ENCODE measurements at places on chromosomes 7 and 10.
A peak's percentile ranks its signal among the peaks of the same experiment; 100 is the strongest.

- no peak for DNase-seq
Observed at GRCh38 chr10:119120413-119120867, 16.5 kb downstream of the DENND10 start.

- DNase-seq: peak; percentile 45
Observed at GRCh38 chr10:86668297-86669165, at the start of gene LDB3. Gene LDB3 (plus strand): TSS chr10:86668511. CDS start chr10:86668692, 181 bp downstream.

DNA sequence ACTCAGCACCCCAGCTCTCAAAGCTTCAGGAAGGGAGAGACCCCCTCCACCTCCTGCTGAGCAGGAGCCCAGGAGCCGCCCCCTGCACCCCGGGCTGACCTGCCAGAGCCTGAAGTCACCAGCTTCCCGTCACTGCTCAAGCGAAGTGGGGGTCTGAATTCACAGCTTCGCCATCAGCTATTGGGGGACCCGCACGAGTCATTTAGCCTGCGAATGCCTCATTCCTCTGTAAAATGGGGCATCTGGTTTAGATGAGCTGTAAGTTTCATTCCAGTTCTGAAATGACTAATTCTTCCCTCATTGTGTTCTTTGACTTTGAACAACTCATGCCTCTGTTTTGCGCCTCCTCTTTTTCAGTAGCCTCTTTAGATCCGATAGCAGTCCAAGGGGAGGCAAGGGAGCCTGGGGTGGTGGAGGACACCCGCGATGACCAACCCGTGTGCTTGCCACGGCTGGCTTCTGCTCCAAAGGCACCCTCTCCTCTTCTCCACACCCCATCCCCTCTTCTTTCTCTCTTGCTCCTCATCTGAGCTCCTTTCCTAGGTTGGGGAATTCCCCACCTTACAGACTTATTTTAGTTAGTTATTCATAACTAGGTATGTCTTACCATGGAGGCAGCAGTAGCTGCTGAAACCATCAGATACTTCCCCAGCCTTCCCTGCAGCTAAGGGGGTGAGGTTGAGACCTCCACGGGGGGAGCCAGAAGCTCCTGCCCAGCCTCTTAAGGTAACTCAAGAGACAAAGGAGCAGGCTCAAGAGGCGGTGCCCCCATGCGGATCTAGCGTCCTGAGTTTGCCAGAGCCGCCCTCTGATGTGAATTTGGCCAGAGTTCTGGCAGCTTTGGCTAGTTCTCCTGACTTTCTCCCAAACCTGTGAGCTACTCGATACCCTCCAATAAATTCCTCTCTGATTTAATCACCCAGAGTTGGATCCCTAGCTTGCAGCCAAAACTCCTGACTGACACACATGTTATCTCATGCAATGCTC is 47.7 kb downstream of the RBM17 start:
- peak; percentile 72 for DNase-seq

DNA sequence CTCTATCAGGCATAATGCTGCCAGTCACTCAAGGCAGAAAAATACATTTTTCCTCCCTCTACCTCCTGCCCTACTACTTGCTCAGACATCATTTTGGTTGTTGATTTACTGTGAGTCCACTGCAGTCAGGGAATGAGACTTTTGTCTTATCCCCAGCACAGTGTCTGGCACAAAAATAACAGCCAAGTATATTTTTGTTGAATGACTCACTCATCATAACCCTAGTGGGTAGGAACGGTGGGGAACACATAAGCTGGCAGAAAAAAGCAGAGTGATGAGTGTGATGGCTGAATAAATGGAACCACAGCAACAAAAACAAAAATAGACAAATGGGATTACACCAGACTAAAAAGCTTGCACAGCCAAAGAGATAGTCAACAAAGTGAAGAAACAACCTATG is 65.8 kb upstream of the LAMB4 start:
- DNase-seq: peak; percentile 63

DNA sequence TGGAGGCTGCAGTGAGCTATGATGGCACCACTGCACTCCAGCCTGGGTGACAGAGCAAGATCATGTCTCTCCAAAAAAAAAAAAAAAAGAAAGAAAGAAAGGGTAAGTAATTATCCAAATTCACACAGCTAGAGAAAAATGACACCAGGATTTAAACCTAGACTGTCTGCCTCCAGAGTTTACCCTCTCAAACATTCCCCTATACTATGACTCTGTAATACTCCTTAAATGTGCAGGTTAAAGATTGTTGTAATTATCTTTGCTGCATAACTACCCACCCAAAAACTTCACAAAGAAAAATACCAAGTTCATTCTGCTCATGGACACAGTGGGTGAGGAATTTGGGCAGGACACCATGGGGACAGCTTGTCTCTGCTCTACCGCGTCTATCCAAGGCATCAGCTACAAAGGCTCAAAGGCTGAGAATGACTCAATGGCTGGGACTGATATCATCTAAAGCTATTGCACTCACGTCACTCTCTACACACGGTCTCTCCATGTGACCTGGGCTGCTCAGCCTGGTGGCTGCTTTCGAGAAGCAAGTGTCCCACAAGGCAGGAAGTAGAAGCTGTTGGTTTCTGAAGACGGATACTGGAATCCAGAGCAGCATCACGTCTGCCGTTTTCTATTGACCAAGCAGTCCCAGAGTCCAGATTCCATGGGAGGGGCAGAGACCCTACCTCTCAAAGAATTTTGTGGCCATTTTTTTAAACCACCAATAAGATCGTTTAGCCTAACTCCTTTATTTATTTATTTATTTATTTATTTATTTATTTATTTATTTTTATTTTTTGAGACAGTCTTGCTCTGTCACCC is 185.7 kb upstream of the AUTS2 start:
- no peak for DNase-seq

DNA sequence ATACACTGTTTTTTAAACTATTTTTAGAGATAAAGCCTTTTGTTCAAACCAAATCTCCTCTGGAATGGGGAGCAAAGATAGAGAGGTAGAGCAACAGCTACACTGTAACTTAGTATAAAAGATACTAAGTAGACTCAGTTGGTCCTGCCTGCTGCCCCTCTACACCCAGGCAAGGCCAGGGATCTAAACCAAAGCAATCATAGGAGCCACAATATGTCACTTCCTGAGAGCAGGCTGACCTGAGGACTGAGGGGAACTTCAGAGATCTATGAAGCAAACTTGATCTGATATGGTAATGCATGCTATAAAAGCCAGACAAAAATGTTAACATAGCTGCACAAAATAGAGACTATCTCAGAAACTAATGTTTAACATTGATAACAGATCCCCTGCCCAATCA is 7.0 kb upstream of the TRDMT1 start:
- no peak for DNase-seq

DNA sequence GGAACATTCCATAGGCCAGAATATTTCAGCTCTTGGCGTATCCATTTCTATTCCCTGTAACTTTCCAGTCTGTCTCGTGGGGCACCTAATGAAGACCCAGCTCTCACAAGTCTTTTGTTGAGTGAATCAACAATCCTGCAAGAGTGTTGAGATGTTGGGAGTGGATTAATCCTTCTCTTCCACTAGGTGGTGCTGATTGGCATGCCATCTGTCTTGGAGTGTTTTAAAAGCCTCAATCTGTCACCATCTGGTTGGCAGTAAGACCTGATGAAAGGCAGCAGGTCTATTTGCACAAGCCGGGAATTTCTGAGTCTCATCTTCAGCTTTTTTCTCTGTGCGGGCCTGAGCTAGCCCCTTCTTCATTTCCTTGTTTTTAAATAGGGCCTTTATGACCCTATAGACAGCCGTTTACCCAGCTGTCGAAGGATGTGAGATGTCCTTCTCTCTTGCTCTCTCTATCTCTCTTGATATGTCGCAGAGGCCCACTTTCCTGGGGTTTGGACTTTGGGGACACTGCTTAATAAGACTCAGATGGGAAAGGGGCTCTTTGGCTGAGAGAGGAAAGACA is 180.5 kb downstream of the ZNF365 start:
- DNase-seq: peak; percentile 71

GRCh38 chr10:128714644-128715415 is 588.6 kb upstream of the MKI67 start:
- DNase-seq: no peak

DNA sequence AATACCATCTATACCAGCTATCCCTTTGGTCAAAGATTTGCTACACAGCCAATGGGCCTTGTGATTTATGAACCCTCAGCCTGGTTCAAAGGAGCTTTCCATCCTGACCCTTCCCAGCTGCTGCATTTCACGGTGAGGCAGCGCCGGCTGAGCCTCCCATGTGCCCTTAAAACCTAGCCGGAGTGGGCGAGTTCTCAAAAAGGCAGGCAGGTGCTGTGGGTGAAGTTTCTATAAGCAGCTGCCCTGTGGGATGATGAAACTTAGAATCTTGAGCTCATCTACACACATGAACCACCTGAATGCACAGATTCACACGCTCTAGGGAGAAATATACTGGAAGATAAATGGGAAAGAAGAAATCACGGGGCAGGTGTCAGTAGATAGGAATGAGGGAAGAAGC is 224.7 kb downstream of the MLLT10 start:
- DNase-seq: no peak

DNA sequence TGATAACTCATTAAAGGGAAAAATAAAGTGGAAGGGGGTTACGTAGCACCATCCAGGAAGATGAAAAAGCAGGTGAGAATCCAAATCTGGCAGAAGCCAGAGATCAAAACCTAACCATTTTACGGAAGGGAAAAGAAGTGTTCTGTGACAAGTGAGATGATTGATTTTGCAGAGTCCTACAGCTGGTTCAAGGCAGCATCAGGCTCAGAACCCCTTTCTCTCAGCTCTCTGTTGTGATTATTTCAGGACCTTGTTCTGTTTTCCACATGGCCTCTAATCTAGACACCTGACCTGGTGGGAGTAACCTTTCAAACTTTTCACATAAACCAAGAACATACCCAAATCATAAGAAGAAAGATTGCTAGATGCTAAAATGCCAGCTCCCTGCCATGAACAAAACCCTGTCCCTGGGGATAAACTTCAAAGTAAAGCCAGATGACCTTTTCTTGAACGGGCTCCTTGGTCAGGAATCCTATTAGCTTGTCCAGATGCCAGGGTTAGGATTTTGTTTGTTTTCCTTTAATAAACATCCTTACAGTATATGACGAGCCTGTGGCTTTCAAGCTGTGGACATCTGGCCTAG is 5.9 kb downstream of the DUSP5 start:
- DNase-seq: no peak

GRCh38 chr10:69716711-69717560 is 84.8 kb upstream of the COL13A1 start:
- peak; percentile 70 for DNase-seq

DNA sequence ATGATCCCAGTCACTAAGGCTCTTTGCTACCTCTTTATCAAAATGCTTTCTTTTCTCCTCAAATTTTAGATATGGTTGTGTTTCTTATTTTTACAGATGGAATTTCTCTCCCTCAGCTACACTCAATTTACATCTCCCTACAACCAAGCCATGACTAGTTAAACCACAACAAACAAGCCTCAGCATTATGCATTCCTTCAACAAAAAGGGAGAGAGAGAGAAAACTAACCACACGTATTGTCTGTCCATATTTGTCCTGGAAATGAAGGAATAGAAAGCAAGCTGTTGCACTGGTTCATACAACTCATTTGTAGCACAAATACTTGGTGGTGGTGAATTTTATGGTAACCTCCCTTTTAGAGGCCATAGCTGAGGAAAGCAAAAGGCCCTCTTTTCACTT is 286.4 kb downstream of the AHR start:
- DNase-seq: peak; percentile 28

- no peak for DNase-seq
Observed at GRCh38 chr10:112434988-112435619, 11.6 kb downstream of the ZDHHC6 start.

GRCh38 chr7:5467645-5468044 is 44.0 kb upstream of the TNRC18 start:
- no peak for DNase-seq

- no peak for DNase-seq
Observed at GRCh38 chr10:52437205-52437646, 123.1 kb downstream of the DKK1 start.

- DNase-seq: no peak
Observed at GRCh38 chr7:129804890-129805719, 147.7 kb downstream of the UBE2H start.

DNA sequence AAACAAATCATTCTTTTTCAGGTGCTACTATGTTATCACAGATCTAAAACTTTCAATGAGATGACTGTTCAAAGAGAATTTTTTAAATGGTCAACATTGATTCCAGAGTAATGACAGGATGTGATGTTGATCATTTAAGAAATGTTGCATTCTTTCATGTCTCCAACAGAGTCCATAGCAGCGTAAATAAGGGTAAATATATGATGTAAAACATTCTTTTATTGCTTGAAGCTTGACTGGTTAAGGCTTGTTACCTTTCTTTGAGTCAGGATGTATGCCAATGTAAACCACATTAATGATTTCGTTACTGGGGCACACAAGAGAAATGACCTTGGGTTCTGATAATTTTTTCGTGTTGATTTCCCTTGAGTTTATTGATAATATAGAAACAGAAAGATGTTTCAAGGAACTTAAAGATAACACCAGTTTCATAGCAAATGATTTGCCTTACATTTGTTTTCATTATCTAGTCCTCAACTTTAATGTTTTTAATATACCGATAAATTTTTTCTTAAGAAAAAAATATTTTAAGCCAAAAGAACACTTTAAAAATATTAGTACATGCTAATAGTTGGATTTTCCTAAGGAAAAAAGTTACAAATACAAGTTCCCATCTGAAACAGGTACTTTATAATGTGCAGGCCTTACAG is 3.5 kb downstream of the STK17A start:
- DNase-seq: no peak

DNA sequence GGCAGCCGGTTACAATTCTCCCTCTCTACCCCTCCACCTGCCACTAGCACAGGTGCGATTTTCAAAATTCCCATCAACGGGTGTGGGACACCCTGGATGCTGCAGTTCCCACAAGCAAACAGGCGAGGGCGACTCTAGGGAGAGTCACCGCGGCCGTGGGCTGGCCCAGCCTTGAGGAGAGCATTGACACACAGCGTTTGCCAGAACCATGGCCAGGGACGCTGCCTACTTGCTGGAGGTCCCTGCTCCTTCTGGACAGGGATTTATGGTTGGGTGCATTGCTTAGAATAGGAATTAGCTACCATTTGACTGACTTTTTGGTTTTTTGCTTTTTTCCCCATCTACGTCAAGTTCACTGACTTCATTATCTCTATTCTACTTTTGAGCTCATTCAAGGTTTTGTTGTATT is 19.0 kb upstream of the CLDN4 start:
- DNase-seq: no peak

DNA sequence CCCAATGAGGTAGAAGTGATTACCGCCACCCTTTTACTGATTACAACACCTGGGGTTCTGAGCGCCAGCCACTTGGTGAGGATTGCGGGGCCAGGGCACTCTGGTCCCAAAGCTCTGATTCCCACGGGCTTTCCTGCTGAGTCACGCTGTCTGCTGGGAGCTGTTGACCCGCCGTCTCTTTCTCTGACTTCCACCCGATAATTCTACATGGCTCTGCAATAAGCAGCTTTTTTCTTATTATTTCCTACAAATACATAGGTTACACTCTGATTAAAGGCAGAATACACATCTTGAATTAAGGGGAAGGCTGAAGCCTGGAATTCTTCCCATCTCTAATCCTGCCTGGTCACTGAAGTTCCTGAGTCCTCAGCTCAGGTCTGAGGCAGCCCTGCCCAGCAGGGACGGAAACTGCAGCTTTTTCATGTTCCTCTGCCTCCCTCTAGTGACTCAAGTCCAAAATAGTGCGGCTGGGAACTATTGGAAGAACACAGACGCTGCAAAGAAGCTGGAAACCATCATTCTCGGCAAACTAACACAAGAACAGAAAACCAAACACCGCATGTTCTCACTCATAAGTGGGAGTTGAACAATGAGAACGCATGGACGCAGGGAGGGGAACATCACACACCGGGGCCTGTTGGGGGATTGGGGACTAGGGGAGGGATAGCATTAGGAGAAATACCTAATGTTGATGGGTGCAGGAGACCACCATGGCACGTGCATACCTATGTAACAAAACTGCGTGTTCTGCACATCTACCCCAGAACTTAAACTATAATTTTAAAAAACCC is 178.3 kb downstream of the PRKCQ start:
- peak; percentile 85 for DNase-seq

All from foreskin fibroblast (primary cell).